Activated CD8-positive, alpha-beta memory T cell treated with anti-CD3 and anti-CD28 coated beads for 1 hour (primary cell): ENCODE measurements at places on chromosomes 7 and 10.

DNA sequence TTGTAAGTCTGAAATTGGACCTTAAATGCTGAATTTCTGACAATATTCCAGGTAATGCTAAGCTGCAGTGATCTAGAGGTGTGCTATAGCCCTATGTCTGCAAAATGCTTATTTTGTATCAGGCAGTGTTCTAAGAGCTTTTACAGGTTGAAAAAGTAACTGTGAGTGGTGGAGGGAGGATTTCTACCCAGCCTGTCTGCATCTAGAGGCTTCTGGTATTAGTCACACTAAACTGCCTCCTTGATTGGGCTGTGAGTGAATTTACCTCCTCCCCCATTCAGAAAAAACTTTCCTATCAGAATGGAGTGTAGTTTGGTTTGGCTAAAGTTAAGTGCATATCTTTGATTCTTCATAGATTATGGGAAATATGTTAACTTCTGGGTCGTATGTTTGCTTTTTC, 56.8 kb downstream of the BBS9 start:
- no peak for DNase-seq

DNA sequence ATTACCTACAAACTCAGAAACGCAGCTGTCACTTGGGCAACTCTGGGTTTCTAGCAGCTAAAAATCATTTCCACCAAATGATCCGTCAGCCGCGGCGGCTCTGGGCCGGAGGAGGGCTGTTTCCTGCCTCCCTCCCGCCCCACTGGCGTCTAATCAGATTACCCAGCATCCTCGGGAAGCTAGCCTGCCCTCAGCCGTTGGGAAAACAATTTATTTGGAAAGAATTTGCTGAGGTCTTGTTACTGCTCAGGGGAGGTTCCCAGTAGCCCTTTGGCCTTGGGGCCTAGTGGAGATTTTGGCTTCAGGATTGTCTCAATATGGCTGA, 65.0 kb upstream of the ADGRA1 start:
- no peak for DNase-seq

GRCh38 chr7:28722684-28723083, 235.4 kb downstream of the TRIL start:
- no peak for DNase-seq

DNA sequence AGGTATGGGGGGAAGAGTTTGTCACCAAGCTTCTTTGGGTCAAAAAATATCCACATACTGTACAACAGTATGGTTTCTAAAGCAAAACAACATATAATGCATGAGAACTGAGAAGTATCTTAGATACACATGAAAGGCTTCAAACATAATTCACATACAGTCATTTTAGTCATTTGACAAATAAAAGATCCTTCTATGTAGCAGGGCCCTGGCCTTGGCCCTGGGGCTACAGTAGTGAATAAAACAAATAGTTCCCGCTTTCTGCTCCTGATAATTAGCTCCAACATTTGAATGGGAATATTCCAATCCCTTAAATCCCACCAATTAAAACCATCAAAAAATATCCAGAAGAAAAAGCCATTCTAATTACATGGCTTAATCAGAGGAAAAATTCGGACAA, 51.3 kb downstream of the MALSU1 start:
- DNase-seq: no peak

DNA sequence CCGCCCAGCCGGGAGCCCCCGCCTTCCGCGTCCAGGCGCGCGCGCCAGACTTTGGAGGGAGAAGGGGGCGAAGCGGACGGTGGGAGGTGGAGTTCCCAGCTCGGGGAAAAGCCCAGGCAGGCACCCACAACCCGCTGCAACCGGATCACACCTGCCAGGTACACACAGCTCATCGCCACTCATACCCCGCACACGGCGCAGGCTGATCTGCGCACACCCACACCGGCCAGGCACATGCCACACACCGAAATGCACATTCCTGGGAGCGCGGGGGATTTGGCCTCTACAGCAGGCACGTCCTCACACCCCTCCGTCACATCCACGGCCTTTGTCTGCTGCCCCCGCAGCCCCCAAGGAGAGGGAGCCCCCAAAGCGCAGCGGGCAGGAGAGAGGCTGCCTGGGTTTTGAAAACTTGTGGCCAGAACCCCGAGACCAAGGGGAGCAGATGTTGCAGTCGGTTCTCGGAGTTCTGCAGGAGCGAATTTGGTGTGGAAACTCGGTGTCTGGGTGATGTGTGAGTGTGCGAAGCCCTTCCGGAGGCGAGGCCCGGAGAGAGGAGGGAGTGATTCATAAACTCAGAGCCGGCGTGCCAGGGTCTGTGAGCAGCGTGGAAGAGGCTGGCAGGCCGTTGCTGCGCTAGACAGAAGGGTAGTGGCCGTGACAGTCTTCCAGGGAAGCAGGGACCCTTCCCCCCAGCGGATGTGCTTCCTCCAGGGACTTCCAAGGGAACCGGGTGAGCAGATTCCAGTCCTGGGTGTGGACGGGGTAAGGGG, 734 bp downstream of the CHST3 start:
- DNase-seq: no peak

DNA sequence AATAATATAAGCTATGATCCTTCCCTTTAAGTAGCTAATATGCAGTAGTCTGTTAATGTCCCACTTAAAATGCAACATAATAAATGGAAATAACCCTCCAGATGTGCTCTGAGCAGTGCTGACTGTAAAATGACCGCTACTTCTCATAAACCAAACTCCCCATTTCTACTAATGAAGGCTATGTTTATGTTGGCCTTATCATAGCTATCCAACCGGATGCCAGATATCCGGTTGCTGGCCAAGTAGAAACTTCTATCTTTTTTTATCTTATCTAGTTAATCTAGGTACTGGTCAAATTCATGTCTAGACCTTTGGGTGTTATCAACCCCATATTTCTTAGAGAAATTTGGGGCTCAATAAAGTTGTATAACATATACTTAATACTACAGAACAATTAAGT, 56.6 kb downstream of the CHRM2 start:
- DNase-seq: no peak

DNA sequence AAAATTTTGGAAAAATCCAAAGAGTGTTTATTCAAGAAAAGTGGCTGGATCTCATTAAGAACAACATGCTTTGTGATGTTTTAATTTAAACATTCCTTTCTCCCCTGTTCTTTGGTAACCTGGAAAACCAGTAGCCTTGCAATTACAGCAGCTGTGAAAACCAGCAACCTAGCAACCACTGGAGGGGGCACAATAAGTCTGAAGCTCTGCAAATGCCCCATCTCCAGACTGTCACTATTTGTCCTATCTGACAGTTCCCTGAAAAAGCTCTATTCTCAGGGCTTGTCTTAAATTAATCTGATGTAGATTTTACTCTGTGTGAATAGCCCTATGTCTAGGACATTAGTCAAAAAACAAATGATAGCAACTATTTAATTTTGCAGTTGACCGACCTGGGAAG, 137.6 kb upstream of the THSD7A start:
- no peak for DNase-seq

DNA sequence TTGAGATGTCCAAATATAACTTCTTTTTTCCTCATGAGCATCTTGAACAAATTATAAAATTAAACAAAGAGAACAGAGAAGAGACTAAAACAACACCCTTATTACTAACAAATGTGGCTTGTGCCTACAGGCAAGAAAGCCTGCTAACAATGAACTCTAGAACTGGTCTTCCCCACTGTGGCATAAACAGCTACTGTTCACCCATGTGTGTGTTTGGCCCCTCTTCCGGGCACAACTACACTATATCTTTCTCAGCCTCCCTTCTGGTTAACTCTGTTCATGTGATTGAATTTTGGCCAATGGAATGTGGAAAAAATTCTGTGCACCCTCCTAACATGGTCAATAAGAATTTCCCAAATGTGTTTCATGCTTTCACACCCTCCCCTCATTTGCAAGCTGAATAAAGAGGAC, 117.0 kb downstream of the KBTBD2 start:
- DNase-seq: no peak

- no peak for DNase-seq
Observed at GRCh38 chr7:22127835-22128527, 182.3 kb upstream of the CDCA7L start.

GRCh38 chr7:104956753-104957450, 57.1 kb upstream of the KMT2E start:
- no peak for DNase-seq

DNA sequence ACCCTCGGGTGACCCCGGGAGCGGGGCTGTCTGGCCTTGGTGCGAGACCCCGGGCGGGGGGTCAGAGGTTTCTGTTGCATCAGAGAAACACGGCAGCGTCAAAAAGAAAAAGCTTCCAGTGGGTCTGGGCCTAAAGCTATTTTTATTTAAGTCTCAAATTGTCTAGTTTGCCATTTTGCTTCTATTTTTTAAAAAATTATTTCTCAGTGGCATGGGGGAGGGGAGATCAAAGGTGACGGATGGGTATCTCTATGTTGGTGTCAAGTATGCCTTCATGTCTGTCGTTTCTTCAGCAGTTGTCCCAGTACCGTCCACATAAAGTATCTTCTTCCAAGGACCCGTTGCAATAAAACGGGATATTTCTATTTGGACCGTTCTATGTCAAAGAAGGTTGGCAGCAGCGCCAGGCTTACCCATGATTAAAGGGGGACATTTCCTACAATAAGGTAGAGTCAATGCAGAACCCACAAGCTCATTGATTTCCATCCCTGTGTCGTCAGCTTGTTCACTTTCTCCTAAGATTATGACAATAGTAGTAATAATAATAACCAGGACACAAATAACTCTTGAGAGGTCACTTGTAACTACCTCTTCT, 26.0 kb upstream of the VAX1 start:
- no peak for DNase-seq

DNA sequence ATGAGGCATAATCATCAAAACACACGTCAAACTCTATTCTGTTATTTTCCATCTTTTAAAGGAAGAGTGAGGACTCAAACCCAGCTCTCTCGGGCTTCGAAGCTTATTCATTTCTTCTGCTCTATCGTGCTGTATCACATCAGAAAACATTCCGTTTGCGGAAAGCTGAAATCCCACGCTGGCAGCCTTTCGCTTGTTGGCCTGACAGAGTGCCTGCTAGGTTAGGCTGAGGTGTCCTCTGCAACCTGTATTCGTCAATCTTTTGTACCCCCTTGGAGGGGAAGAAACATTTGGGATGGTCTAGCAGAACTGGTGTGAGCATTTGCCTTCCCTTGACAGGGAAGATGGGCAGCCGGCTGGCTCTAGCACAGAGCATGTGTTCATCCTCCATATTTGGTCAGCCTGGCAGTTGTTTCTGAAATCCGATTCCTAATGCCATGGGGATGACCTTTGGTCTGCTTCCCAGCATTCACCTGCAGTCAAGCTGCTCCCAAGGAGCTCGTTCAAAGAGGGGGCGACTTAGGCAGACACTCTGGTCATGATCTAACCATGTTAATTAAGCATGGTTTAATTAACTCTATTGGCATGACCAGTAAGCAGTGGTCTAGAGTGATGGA, 55.2 kb downstream of the TACC2 start:
- DNase-seq: no peak

GRCh38 chr7:155935005-155935557, 122.8 kb upstream of the SHH start:
- DNase-seq: no peak

- DNase-seq: no peak
Observed at GRCh38 chr10:79327090-79327457, 20.2 kb upstream of the PPIF start.

- no peak for DNase-seq
Observed at GRCh38 chr7:100509231-100509630, 25.5 kb downstream of the NYAP1 start.

GRCh38 chr10:101095004-101095403, 33.2 kb downstream of the KAZALD1 start:
- DNase-seq: no peak

- no peak for DNase-seq
Observed at GRCh38 chr7:112202816-112203215, 3.4 kb downstream of the DOCK4 start.

- DNase-seq: no peak
Observed at GRCh38 chr10:6721480-6721879, 141.4 kb upstream of the PRKCQ start.

GRCh38 chr10:72659694-72660093, 32.2 kb upstream of the MCU start:
- no peak for DNase-seq

- no peak for DNase-seq
Observed at GRCh38 chr7:110522761-110523200, 568.1 kb upstream of the LRRN3 start.

GRCh38 chr7:151754142-151754590, 122.7 kb downstream of the PRKAG2 start:
- no peak for DNase-seq

DNA sequence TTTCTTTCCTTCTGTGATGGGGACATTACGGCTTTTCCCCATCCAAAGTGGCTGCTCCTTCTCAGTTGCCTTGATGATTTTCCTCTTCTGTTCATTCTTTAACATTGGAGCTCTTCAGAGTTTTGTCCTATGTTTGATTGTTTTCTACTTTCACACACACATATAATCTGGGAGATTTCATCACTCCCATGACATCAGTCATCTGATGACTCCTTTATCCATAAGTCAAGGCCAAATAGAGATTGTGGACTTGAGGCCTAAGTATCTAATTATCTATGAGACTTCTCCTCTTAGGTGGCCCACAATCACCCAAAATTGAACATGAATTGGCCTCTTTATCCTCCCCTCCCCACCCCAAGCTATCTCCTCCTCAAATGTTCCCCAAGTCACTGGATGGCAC, 5.3 kb upstream of the COL1A2 start:
- DNase-seq: no peak

- no peak for DNase-seq
Observed at GRCh38 chr7:70756789-70757188, 375.2 kb upstream of the GALNT17 start.

DNA sequence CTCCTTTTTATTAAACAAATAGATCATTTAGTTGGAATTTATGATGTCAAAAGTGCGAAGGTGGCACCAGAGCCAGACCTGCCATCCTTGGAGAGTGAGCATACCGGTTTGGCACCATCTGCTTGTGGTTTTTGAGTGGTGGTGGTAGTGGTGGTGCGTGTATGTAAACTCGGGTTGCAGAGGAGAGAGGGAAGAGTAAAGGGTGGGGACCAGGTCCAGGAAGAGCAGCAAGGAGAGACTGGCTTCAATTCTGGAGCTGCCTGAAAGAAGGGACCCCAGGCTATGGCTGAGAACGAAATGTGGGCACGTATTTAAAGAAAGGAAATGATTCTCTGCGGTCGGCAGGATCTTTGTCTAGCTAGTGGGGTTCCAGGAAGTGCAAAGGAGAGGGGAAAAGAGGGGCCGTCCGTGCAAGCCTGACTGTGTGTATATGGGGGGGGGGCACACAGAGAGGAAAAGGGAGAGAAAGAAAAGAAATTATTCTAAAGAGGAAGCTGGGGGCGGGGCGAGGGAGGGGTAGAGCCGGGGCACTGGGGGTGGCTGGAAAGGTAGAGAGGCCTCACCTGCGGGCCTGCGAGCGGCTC, 448 bp upstream of the GOLGA7B start:
- DNase-seq: no peak

GRCh38 chr7:111801277-111801676, 239.0 kb upstream of the IMMP2L start:
- DNase-seq: no peak
